ENCODE measurements at places on chromosomes 2 and 18.

DNA sequence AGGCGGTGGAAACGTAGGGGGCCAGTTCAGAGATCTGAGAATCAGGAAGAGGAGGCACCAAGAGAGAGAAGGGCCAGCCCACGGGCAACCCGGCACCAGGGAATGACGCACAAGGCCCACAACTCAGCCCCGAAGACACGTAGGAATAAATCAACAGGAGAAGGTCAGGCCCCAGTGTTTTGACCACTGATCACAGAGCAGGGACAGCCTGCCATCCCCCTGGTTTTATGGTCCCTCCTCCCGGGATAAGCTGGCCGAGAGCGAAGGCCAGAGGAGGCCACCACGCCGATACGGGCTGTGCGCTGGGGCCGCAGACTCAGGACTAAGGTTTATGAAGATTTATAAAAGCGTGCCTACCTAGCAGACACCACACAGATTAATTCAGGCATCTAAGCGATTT is 341.4 kb downstream of the ZNF516 start:
- no peak for DNase-seq

- peak; percentile 95 for DNase-seq
Observed at GRCh38 chr18:56910967-56911366, 235.9 kb upstream of the BOD1L2 start.

DNA sequence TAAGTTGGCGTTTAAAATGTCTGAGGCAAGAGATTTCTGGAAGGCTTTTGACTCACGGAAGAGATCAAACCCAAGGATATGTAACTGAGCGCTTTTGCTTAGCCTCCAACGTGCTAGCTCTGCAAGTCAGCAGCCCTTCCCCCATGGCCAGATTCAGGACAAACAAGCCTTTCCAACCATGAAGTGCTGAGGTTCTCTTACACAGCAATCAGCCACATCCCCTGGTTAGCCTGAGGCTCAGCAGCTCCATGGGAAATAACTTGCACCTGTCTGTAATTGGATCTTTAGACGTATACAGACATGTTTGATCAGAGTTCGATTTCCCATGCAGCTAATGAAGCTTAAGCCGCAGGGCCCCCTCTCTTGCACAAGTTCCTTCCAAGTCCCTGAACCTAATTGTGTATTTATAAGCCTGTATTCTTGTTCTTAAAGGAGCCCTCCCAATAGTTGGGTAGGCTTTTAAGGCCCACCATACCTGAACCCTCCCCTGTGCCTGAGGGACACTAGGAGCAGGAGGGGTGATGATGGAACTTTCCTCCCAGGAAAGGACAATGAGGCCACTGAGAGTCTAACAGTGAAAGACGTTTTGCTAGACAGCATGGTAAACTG is 2.1 kb upstream of the TMEM131 start:
- no peak for DNase-seq

DNA sequence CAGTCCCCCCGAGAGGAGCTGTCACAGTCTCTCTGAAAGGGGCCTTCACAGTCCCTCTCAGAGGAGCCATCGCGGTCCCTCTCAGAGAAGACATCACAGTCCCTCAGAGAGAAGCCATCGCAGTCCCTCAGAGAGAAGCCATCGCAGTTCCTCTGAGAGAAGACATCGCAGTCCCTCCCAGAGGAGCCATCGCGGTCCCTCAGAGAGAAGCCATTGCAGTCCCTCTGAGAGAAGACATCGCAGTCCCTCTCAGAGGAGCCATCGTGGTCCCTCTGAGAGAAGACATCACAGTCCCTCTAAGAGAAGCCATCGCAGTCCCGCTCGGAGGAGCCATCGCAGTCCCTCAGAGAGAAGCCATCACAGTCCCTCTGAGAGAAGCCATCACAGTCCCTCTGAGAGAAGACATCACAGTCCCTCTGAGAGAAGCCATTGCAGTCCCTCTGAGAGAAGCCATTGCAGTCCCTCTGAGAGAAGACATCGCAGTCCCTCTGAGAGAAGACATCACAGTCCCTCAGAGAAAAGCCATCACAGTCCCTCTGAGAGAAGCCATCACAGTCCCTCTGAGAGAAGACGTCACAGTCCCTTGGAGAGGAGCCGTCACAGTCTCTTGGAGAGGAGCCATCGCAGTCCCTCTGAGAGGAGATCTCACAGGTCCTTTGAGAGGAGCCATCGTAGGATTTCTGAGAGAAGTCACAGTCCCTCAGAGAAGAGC is 1.3 kb upstream of the ZNF512 start:
- DNase-seq, result no peak

DNA sequence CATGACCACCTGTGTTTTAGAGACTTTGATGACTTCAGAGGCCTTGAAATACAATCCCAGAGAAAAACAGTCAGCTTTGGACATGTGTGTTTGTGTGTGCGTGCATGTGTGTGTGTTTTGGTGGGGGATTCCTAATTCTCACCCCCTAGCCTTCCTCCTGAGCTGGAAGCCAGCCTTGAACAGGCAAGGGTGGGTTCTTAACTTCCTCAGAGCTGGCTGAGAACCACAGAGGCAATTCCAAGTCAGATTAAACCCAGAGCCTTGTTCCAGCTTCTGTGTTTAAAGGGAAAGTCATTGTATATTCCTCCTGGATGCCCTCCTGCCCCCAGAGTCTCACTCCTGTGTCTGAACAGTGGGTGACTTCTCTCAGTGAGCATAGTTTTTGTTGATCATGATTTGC is 45.2 kb upstream of the MGAT4A start:
- DNase-seq, result no peak

- no peak for DNase-seq
Observed at GRCh38 chr2:159996792-159997546, 65.4 kb downstream of the PLA2R1 start.

DNA sequence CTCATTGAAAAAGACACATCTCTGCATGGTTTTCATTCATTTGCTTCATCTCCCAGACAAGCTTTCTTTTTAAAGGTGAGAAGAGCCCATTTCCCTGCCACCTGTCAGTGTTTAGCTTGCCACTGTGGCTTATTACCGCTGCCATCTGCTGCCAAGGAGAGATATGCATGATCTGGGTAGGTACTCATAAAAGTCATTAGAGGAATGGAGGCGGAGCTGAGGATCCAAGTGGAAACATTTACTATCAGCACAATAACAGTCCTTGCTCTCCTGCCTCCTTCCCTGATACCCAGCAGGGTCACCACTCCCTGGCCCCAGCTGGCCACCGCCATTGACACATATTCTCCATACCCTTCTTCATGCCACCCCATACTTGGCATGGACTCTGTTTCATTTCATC is 390.4 kb downstream of the TSN start:
- no peak for DNase-seq

DNA sequence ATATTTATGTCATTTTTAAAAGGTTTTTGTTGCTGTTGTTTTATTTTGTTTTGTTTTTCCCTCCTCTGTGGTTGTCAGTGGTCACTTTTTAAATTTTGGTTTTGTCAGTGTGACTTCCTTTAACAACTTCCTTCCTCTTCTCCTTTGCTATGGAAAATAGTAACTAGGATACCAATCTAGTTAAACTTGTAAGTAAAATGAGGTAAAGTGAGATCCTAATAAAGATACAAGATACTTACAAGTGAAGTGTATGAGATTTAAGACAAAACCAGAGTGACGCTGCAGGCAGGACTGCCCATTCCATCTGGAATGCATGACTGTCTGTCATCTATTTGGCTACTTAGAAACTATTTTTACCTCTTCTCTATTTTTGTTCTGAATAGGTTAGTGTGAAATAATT is 30.6 kb upstream of the CREB1 start:
- no peak for DNase-seq

DNA sequence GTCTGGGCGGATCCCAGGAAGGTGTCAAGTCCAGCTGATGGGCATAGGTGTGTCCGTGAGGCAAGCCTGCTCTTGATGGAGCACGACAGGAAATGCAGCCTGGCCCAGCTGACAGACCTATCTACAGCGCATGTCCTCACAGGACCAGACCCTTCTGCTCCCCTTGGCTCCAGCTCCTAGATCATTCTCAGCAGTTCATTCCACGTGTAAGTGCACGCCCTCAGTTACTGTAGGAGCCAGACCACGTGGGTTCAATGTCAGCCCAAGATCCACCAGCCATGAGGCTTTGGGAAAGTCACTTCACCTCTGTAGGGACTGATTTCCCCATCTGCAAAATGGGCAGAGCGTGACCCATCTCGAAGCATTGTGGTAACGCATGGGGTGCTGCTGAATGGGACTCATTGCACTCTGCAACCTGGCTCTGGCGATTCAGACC is 47.8 kb downstream of the TMEM17 start:
- no peak for DNase-seq

- no peak for DNase-seq
Observed at GRCh38 chr2:30527411-30527810, 80.4 kb downstream of the LCLAT1 start.

DNA sequence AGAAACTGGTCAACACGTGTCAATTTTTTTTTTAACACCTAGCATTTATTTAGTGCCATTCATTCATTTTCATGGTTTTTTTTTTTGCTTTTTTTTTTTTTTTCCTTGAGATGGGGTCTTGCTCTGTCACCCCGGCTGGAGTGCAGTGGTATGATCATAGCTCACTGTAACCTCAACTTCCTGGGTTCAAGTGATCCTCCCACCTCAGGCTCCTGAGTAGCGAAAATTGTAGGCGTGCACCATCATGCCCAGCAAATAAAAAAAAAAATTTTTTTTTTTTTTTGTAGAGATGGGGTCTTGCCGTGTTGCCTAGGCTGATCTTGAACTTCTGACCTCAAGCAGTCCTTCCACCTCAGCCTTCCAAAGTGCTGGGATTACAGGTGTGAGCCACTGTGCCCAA is 21.1 kb downstream of the USP14 start:
- DNase-seq, result no peak

GRCh38 chr2:239021224-239021623 is 173.3 kb downstream of the TWIST2 start:
- DNase-seq, result no peak

- DNase-seq, result no peak
Observed at GRCh38 chr2:133497270-133497893, 70.9 kb downstream of the NCKAP5 start.

DNA sequence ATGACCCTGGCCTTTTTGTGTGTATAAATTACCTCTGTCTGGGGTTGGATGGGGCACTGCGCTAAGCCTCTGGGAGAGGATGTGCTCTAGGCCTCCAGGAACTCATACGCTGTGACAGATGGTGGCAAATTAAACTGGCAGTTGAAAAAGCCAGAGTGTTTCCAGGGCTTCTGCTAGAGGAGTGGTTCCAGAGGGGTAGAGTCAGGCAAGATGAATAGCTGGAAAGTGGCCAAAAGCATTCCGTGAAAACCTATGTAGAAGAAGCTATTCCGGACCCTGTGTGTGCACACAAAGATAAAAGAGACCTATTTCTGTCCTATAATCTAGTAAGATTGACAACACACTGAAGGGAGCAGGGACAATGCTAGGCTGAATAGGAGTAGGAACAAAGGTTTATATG is 84.8 kb downstream of the ACTR3 start:
- no peak for DNase-seq

- peak; percentile 8 for DNase-seq
Observed at GRCh38 chr2:60555066-60555782, 1.8 kb upstream of the BCL11A start.

- no peak for DNase-seq
Observed at GRCh38 chr2:48771241-48772014, 15.9 kb upstream of the LHCGR start.

GRCh38 chr18:13541621-13542519 is 184.5 kb downstream of the FAM210A start:
- no peak for DNase-seq

- no peak for DNase-seq
Observed at GRCh38 chr2:20326163-20326780, 24.4 kb downstream of the PUM2 start.

DNA sequence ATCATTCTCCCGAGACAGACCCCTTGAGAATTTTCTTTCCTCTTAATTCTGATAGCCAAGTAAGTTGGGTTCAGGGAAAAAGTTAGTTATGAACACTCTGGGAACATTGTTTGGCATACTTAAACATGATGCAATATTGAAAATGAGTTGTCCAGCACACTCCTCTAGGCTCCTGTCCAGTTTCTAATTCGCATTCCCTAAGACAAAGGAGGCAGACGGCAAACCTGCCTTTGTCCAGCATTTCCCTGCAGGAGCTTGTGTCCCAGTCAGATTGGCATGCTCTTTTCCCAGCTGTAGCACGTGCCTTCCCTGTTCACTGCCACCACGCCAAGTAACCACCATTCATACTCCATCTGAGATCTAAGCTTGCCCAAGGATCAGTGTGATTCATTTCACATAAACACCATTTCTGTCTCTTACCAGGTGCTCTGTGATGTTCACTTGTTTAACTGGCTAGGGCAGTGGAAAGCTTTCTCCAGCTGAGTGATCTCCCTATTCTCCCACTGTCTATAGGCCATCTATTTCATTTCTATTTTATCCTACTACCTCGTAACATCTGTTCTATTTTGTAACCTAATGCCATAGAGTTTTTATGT is 150.0 kb upstream of the EPB41L3 start:
- no peak for DNase-seq

DNA sequence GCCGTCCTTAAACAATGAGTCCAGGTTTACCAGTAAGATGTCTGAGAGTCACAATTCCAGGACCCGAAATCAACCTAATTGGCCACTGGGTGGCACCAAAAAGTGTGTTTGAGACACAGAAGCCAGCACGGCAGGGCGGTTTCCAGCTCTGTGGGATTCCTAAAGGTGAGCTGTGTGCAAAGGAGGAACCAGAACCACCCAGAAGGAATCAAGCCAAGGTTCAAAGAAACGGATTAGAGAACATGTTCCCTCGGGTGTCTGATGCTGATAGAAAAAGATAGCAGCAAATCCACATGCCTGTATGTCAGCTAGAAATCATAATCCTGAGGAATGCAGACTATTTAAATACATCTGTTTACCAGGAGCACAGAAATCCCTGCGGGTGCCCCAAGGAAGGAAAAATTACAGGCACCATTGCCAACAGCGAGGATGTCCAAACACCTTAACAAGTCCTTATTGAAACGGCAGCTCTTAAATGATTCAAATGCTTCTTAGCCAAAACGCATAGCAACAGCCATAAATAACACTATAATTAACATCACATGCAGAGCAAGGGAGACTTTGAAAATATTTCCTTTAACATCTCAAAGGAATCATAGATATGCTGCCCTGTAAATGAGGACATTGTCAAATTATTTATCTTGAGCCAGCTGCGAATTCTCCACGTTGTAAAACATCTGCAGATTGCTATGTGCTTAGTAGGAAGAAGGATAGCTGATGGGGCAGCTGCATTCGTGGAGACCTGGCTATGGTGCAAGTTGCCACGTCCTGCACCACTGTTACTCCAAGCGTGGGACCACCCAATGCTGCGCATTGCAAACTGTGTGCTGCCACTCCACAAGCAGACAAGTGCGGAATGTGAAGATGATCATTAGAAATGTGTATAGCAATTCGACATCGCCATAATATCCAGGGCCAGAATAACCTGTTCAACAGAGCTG is 318.7 kb upstream of the NCKAP5 start:
- peak; percentile 9 for DNase-seq

DNA sequence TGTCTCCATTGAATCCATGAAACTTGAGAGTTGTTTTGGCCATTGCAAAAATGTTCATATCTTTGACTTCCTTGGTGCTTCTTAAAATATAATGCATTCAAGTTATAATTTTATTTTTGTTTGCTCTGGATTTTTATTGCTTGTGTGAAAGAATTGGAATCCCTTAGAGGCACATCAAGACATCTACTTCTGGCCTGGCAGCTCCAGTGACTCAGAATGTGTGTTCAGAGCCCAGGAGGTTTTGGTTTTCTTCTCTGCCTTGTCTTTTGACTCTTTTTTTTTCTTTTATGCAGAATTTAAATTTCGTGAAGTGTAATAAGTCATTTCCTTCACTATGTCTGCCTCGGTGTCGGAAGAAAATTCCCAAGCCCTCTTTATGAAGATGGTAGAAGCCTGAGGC is 180.2 kb downstream of the LTBP1 start:
- no peak for DNase-seq

- no peak for DNase-seq
Observed at GRCh38 chr2:73131807-73132206, 19.1 kb upstream of the RAB11FIP5 start.

GRCh38 chr2:44944952-44945612 is 3.6 kb downstream of the SIX3 start:
- no peak for DNase-seq

Measured in NCI-H748 treated with DMSO at 0.1 percent for 48 hours (cell line).